ENCODE measurements at places on chromosomes 2 and 18.

GRCh38 chr2:172865422-172865821, 129.8 kb downstream of the RAPGEF4 start:
- no peak for DNase-seq

GRCh38 chr2:174835797-174836255, 71.6 kb upstream of the CHRNA1 start:
- no peak for DNase-seq

DNA sequence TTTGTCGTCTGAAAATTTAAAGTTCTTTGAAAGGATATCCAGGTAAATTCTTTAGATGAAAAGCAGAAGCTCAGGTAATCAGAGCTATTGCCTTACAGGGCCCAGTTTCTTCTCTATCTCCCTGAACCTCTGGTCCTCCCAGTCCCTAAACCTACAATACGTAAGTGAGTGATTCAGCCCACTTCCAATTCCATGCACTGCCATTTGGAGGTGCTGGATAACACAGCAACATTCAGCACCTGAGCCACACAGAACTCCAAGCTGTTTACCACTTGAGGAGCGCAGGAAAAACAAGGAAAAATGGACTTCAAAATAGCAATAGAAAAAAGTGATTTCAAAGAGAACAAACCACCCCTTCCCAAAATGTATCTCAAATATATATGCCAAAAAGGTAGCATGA, 105.0 kb upstream of the DNAJC10 start:
- no peak for DNase-seq

DNA sequence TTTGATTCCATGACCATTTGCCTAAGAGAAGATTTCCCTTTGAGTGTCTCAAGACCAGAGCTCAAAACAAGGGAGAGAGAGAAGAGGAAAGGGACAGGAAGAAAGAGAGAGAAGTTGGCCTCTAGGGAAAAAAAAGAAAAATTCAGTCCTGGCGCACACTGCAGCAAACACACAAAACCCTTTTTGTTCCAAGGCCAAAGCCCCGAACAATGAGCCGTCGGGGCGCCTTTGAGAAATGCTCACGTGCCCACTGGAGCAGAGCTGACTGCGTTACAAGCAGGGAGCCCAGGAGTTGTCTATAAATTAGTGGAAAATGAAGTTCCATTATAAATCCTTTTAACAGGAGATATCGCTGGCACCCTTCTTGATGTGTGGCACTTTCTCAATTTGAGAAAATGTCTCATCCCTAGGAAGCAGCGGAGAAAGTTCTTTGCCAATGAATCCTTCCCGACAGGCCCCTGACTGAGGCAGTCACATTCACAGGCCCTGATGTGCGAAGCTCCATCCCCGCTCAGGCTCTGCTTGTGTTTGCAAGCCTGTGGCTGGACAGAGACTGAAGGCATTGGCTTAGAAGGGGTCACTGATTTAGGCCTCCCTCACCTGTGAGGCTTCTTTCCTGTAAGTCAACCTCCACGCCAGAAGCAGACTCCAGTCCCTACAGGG, 32.1 kb upstream of the NCKAP5 start:
- DNase-seq, result no peak

DNA sequence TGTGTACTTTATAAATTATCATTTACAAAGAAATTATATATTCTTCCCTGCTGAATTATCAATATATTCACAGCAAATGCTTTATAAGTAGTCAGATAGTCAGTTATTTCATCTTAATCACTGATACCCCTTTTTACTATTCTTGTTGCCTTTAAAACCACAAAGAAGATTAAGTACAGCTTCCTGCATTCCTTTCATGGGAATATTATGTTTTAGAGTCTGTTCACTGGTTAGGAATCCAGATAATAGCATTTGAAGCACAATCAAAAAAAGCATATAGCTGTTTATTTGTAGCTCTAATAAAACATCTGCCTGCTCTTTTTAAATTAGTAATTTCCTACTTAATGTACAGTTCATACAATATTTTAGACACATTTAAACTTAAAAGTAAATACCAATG, 508.9 kb downstream of the FBXO15 start:
- DNase-seq, result no peak

GRCh38 chr18:27461957-27462356, 276.8 kb upstream of the CHST9 start:
- no peak for DNase-seq

DNA sequence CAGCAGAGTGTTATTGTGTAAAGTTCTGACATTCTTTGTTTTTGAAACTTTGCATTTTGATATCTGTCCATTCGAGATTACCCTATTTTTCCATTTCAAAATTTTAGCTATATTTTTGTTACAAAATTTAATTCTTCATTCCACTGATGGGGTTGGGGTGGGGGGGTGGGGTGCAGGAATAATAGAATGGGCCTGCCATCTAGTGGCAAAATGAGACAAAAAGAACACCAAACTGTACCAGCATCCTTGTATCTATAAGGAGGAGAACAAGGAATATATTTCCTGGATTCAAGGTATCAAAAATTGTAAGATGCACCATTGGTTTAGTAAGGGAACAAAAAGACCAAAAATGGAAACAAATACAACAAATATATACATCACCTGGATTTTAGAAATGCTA, 27.9 kb upstream of the TTR start:
- no peak for DNase-seq

DNA sequence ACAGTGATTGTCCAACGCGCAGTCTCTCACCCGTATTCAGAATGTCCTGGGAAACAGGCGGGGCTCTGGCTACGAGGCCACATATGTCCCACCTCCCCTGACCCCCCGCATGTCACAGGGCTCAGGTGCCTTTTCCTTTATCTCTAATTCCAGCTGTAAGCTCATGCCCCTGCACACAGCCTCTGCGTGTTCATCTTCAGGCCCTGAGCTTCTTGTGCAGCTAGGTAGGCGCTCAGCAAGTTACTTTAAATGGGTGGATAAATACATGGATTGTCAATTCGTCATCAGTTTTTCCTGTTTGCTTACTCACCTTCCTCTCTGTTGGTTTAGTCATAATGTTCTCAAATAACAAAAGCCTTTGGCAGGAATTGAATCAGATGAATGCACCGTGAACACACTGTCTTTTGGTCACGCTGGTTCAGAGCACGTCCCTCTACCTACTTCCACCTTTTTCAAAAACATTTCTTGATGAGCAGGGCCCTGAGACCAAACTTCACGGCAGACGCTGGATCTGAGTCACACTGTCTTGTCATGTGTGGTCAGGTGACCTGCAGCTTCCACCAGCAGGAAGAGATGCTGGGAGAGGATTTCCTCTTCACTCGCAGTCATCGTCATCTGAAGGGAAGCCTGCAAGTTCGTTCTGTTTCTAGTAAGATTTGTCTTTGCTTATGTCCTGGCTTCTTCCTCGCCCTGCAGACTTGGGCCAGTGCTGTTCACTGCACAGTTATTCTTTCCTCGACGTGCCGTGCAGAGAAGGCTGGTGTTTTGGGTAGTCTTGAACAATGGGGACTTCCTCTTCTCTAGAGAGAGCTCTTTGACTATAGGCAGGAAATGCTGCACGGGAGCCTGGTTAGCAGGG, 138.1 kb downstream of the PTGR3 start:
- peak; percentile 54 for DNase-seq

DNA sequence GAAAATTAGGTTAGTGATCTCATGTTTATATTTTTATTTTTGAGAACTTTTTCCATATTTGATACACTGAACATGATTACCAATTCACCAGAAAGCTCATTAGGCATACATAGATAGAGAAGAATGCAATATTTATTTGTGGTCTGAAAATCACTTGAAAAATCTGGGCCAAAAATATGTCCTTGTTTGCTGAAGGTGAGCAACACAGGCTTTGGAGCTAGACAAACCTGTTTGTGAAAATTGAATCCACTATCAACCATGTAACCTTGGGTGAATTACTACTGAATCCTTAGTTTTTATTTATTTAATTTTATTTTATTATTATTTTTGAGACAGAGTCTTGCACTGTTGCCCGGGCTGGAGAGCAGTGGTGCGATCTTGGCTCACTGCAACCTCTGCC, 46.5 kb upstream of the ZSWIM2 start:
- no peak for DNase-seq

DNA sequence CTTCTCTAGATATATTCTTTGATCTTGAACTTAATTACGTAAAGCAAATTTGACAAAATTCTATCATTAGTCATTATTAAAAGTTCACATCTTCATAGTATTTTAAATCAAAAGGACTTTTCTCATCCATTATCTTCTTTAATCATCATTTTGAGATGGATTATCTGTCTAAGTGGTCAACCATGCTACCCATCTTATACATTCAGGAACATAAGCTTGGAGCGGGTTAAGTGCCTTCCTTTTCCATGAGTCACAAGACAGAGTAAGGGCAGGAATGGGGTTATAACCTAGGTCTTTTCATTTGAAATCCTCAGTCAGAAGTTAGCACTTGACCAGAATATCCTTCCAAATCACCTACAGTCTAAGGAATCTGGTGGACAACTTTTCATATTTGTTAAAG, 297.1 kb downstream of the TCF4 start:
- DNase-seq, result no peak

- DNase-seq, result no peak
Observed at GRCh38 chr2:38742797-38743559, 8.2 kb downstream of the SRSF7 start.

GRCh38 chr2:227462972-227463931, 8.7 kb upstream of the AGFG1 start:
- DNase-seq, result no peak

DNA sequence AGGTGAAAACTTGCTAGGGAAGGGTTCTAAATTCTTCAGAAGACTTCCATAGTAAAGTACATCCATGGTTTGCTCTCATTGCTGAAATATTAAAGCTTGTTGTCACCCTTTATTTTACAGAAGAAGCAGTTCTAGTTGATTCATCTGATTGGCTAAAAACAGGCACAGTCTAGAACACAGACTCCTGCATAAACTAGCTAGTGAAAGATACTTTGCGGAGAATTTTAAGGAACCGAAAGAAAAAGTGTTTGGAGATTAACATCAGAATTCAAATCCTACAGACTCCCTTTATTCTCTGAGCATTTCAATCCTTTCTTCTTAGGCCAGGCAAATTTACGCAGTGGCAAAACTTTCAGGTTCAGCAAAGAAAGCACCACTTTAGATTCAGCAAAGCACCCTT, 1076.5 kb upstream of the ZEB2 start:
- no peak for DNase-seq

- no peak for DNase-seq
Observed at GRCh38 chr2:172334988-172335387, 92.4 kb upstream of the ITGA6 start.

GRCh38 chr2:98747888-98748287, 17.0 kb upstream of the MGAT4A start:
- DNase-seq, result no peak

DNA sequence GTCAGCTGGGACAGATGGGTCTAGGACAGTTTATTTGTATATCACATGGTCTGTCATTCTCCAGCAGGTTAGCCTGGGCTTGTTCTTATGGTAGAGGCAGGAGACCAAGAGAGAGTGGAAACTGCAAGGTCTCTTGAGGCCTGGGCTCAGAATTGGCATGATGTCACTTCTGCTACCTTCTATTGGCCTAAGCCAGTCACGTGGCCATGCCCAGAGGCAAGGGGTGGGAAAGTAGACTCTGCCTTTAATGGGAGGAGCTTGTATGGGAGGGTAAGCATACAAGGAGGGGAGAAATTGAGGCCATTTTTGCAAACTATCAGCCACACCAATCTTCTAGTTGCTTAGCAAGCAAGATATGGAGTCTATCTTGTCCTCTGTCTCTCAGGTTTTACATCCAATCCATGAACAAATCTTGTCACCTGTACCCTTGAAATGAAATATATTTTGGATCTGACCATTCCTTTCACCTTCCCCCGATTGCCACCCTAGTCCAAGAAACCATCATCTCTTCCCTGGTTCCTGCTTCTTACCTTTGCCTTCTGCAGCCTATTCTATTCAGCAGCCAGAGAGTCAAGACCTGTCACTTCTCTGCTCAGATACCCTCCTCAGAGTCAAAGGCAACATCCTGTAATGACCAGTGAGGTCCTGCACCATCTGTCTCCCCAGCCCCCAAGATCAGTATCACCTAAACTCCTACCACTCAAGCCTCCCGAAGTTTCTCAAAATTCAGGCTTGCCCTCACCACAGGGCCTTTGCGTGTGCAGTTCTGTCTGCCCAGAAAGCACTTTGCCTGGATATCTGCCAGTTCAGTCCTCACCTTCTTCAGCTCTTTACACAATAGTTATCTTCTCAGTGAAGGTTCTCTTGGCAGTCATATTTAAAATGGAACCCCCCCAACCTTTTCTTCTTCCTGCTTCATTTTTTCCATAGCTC, 240.0 kb downstream of the LOXHD1 start:
- peak; percentile 78 for DNase-seq

GRCh38 chr18:65527879-65528633, 222.8 kb upstream of the CDH7 start:
- no peak for DNase-seq

- no peak for DNase-seq
Observed at GRCh38 chr2:122072666-122073065, 317.2 kb downstream of the TSN start.

DNA sequence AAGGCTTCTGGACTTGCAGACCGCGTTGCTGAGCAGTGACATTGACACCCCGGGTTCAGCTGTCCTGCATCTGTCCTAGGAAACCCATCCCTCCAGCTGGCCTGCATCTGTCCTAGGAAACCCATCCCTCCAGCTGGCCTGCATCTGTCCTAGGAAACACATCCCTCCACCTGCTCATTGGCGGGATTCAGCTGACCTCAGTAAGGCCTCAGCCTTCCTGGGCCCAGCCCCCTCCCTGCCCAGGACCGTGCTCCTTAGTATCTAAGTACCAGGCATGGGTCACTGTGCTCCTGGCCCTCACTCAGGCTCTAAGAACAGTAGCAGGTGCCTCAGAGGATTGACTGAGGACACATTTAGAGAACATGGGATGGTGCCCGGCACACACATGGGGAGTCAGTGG, 1.2 kb downstream of the MLPH start:
- peak; percentile 57 for DNase-seq

- DNase-seq, result no peak
Observed at GRCh38 chr2:160657196-160657595, 163.6 kb upstream of the RBMS1 start.

GRCh38 chr2:236657215-236657614, 87.6 kb downstream of the ACKR3 start:
- DNase-seq, result no peak

GRCh38 chr2:174775571-174775980, 11.3 kb upstream of the CHRNA1 start:
- DNase-seq, result no peak

DNA sequence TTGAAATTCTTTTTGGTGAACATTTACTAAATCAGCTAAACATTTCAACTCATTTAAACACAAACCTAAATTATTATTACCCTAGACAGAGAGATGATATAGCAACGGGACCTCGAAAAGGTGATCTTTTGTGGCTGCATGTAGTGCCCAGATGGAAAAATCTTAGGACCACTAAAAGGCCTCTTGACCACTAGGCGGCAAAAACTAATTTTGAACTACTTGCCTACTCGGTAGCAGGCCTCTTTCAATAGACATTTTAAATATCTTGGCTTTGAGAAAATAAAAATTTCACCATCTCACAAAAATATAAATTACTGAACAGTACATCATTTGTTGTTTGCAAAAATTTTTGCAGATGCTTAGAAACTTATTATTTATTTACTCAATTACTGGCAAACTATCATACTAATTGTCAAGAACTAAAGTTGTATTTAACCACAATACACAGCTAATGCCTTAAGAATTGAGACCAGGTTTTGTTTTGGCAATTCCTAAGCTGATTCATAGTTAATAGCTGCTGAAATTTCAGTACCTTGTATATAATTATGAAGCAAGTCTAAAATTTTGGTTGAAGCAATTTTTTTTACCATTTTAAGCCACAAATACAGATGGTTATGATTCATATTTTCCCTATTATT, 9.4 kb downstream of the COL3A1 start:
- DNase-seq, result peak; percentile 7

GRCh38 chr18:78798402-78799175, 181.0 kb upstream of the SALL3 start:
- DNase-seq, result no peak

- DNase-seq, result no peak
Observed at GRCh38 chr2:162004031-162004430, 70.0 kb downstream of the DPP4 start.

Measured in T47D (cell line).